ENCODE measurements at places on chromosomes 1 and 21.
A peak's percentile ranks its signal among the peaks of the same experiment; 100 is the strongest.

- DNase-seq = no peak
Observed at GRCh38 chr1:17875171-17875881, 120.2 kb downstream of the ACTL8 start.

- no peak for DNase-seq
Observed at GRCh38 chr1:25148673-25149300, 83.5 kb downstream of the SYF2 start.

DNA sequence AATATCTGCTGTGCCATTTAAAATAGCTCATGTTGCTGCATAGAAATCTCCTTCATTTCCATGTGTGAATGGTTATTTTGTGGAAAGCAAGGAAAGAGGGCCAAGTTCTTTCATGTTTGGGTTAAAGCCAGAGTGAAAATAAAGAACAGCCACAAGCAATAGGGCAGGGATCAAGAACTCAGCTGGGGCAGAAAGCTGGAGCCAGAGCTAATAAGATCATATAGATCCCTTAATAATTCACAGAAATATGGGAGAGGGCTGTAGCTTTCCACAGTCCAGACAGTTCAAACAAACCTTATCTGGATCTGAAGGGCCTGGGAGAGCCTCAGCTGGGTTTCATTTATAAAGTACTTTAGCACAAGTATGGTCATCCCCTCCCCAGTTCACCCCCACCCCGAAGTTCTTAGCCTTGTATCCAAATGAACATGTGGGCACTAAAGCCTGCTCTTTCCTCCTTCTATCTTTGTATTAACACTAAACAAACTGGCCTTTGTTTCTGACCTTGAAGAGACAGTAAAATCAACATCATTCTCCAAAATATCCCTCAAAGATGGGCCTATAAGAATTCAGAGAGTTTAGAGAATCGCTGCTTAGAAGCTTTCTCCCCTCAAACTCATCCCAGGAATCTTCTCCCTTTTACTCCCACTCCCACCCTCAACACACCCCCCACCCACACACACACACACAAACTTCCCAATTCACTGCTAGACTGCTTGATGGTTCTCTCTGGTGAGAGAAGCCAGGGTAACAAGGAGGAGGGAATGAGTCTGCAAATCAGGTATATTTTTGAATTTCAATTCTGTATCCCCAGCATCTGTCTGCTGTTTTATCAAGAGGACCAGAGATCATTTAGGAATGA lies 41.7 kb downstream of the UTP25 start:
- DNase-seq = no peak

DNA sequence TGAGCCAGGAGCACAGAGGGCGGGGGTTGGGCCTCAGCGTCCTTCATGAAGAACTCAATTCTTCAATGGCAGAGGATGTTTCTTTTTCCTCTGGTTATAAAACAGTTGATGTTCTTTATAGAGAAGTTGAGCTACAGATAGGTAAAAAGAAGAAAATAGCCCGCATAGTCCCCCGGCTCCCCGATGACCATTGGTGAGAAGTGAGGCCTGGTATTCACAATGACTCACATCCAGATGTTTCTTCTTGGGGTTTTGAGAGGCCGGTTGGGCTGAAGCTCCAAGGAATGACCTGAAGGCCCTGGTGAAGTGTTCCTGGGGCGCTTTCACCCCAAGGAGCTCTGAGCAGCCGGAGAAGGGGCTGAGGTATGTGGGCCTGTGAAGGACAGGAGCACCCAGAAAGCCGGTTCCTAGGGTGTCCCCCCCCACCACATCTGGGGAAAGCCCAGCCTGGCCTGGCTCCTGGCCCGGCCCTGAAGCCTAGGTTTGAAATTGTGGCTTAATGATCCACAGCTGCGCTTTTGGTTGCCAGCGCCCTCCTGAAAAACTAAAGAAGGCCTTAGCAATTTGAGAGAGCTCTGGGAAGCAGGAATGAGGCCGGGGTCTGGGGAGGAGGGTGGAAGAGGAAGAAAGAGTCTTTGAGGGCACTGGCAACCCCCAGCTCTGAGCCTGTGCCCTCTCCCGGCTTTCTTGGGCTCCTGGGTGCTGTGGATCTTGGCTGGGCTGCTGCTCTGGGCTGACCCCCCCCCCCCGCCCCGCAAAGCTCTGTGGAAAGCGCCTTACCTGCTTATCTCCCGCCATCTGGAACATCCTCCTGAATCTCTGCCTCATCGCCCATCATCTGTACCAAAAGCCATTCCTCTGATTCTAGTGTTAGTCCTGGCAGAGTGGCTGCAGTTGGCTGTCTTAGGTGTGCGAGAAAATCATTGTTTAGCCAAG lies 444.7 kb downstream of the CAMTA1 start:
- no peak for DNase-seq

- no peak for DNase-seq
Observed at GRCh38 chr1:206944703-206945102, 1.6 kb downstream of the PIGR start.

DNA sequence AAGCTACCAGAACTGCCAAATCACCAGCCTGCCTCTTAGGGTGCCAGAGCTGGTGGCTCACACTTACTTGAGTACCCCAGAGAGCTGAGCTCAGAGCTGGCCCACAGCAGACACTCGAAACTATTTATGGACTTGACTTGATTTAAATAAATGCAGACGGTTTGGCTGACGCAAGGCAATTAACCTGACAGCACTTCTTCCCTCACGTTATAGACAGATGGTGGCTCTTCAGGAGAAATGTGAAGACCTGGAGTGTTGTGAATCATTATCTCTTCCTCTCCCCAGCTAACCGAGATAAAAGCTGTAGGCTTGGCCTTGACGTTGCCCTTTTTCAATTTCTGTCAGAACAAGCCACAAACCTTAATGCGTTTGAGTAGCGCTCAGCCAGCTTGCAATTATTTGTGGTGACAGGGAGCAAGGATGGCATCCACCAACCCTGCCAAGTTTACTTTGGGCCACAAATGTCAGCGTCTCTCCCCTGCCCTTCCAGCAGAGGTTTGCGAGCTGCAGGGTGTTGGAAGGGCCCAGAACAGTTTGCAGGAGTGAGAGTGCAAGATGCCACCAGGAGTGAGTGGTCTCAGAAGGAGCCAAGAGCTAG lies 34.0 kb upstream of the BCAR3 start:
- DNase-seq = peak; percentile 82

DNA sequence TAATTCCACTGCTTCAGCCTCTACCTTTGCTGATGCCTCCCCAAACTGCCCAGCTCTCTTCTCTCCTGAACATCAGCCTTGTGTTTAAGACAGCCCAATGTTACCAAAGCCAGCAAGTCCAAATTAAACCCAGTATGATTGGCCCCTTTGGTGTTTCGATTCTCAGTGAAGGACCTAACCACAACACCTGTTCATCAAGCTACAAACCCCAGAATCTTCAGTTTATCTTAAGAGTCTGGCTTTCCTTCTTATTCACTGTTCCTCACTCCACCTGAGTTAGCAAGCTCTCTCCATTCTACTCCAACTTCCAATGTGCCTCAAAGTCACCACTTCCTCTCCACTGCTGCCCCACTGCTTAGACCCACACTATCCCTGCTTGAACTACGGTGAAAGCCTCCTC lies 25.5 kb upstream of the ITPKB start:
- no peak for DNase-seq

DNA sequence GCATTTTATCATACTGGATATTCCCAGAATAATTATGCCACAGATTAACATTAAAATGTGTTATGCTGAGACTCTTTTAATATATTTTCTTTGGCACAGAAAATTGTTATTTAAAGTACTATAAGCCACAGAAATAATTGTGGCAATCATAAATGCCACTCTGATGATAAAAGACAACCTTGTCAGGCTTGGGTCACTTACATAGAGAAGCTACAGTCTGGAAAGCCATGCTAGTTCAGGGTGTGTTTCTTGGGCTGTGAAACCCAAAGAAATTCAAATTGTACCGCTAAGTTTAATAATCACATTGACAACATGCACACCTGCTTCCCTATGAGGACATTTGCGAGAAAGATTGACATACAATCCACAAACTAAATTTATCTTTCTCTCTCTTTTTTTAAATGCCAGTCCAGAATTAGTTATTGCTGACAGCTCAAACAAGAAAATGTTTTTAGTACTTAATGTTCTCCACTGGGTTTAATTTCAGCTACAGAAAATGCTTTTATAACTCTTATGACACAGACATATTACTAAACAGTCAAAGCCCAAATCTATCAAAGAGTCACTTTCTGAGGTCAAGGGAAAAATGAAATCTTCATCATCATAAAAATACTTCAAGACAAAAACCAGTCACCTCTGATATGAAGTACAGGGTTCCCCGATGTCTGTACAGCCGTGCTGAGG lies 38.7 kb downstream of the TTC13 start:
- no peak for DNase-seq

- DNase-seq = no peak
Observed at GRCh38 chr1:96598416-96599168, 123.0 kb upstream of the PTBP2 start.

DNA sequence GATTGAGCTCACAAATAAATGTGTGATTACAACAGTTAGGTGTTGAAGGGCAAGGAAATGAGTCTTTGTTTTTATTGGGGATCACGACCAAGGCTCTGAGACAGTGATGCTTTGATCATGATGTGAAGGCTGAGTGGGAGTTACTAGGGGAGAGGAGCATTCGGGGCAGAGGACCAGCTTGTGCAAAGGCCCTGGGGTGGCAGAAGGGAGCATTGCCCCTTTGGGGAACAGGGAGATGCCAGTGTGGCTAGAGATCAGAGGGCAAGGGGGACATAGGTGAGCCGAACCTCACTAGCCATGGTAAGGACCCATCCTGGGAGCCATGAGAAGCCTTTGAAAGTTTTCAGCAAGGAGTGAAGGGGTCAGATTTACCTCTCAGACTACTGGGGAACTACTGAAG lies 31.1 kb downstream of the TNFRSF8 start:
- no peak for DNase-seq

DNA sequence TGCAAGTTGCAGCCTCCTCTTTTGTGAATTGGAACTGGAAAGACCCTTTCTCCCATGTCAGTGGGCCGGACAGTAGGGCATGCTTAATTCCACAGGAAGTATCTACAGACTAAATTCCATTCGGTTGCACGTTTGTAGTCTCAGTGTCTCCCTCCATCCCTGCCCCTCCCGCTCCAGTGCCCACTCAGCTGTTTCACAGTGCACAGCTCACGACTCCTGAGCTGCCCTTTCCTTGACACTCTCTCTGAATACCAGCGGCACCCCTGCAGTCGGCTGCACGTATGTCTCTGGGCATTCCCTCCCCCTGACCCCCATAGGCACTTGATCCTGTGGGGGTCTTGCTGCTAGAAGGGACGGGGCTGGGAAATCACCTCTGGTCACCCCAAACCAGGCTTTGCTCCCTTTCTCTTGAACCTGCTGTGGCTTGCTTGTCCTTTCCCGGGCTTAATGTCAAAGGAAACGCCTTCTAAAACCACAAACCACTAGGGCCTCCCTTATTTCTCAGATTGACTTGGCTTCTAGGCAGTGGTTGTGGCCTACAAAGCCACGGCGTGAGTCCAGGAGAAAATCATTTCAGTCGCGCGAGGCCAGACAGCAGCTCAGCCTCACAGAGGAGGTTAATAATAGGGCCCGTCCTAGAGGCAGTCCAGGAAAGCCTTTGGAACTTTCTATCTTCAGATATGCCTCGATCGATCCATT lies 365.3 kb upstream of the PROX1 start:
- DNase-seq = no peak

- no peak for DNase-seq
Observed at GRCh38 chr1:96878640-96879039, 157.1 kb downstream of the PTBP2 start.

GRCh38 chr21:43343992-43344886 lies 82.7 kb downstream of the SIK1 start:
- DNase-seq = no peak

GRCh38 chr1:55060133-55060999 lies 21.0 kb downstream of the PCSK9 start:
- no peak for DNase-seq

GRCh38 chr1:190119683-190120082 lies 358.0 kb downstream of the BRINP3 start:
- peak; percentile 8 for DNase-seq

DNA sequence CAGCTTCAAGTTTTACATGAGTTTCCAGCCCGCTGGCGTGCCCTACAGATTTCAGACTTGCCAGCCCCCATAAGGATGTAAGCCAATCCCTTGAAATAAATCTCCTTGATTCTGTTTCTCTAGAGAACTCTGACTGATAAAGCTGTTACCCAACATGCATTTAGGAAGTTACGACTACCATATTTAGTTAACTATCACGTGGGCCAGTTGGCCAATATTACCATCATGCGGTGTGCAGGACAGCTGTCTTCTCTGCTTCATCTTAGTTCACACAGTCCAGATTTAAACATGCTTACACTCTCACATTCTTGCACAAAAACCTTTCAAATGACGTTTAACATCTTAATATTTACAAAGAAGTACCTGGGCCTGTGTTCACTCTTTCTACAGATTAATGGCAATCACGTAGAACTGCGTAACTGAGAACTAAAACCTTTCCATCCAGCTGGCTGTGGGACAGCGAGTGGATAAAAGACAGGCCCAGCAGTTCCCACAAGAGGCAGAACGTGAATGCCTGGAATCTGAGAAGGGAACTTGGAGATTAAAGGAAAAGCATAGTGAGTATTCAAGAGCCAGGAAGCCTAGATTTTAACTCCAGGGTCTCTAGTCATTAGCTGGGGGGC lies 20.8 kb downstream of the FAM177B start:
- DNase-seq = no peak

GRCh38 chr1:234531151-234531635 lies 52.2 kb upstream of the TARBP1 start:
- DNase-seq = no peak

DNA sequence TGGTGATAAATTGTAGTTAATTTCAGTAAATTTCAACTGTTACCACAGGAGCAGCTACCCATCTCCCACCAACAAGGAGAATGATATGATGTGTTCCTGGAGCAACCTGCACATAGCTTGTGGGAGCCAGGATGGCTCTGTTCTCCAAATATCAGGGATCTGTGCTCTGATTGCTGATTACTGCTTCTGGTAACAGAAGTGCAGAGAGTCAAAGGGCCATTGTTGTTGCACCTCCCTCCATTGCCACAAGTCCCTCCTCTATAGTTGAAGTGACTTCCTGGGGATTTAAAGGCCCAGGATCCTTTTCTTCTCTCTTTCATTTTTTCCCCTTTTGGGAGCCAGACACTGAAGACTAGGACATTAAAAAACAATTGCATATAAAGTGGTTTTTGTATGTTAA lies 51.6 kb upstream of the HPDL start:
- no peak for DNase-seq

DNA sequence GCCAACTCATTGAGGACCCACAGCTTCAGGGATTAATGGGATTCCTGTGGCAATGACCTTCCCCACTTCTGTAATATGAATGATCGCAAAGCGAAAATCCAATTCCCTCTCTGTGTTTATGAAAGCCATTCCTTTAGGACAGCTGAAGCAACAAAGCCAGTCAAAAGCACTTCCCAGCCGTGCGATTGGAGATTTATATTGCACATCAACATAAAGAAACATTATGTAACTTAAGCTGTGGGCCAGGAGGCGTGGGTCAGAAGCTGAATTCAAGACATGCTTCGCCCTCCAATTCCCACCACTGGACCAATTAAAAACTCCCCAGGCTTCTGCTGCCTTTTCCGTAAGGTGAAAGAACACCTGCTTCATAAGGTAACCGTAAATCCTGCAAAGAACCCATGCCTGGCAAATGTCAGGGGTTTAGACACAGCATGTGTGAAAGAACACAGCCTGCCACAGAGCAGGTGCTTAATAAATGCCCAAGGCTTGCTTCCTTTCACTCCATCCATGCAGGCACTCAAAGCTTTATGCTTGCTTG lies 138.9 kb upstream of the SOD1 start:
- no peak for DNase-seq

- DNase-seq = no peak
Observed at GRCh38 chr1:31234123-31234708, 5.5 kb downstream of the NKAIN1 start.
